ENCODE measurements at places on chromosomes 3 and 15.

DNA sequence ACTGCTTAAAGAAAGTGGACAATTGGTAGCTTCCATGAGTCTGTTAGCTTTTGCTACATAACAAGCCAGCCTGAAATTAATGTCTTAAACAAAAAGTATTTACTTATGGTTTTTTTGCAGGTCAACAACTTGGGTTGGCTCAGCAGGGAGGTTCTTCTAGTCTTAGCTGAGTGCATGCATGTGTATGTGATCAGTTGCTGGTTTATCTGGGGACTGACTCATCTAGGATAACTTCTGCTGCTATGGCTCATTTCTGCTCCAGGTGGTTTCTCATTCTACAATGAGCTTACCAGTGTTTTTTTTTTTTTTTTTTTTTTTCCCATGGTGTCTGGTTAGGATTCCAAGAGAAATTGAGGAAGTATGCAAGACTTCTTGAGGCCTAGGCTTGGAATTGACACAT is 244.7 kb downstream of the NSUN3 start:
- DNase-seq = no peak

DNA sequence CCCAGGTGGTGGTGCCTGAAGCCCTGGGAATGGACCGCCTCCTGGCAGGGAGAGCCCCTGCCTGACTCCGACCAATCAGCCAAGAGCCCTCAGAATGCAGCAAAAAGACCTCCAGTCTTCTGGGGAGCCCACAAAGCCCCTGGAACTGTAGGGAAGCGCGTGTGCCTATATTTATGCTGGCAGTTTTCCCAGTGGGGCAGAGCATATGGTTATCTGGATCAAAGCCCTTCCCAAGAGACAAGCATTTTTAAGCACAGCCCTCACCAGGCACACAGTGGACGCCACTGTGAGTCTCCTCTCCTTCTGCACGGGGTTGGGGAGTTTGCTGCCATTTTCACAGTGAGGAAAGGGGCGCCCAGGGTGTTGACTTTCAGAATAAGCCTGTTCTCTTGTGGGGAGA is 80.9 kb upstream of the RPL32 start:
- DNase-seq = no peak

DNA sequence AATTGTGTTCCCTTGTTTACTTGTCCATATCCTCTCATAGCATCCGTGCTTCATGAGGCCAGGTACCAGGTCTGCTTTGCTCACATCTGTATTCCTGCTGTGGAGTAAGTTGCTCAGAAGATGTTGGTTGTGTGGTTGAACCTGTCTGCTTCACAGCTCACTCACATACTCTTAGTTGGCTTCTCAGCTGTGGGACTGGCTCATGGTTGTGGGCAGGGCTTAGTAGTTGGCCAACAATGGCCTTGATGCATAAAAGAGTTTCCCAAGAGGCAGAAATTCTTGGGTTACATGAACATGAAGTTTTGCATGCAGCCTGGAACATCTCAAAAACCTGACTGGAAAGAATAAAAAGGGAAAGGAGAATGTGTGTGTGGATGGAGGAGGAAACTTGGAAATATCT is 17.0 kb downstream of the CELF6 start:
- no peak for DNase-seq

GRCh38 chr15:76253691-76254473 is 57.4 kb downstream of the ETFA start:
- no peak for DNase-seq

- DNase-seq = no peak
These were observed 185.5 kb upstream of the ANKRD28 start for GRCh38 chr3:15983232-15983631.

GRCh38 chr15:54829821-54830220 is 366.9 kb downstream of the RSL24D1 start:
- no peak for DNase-seq

DNA sequence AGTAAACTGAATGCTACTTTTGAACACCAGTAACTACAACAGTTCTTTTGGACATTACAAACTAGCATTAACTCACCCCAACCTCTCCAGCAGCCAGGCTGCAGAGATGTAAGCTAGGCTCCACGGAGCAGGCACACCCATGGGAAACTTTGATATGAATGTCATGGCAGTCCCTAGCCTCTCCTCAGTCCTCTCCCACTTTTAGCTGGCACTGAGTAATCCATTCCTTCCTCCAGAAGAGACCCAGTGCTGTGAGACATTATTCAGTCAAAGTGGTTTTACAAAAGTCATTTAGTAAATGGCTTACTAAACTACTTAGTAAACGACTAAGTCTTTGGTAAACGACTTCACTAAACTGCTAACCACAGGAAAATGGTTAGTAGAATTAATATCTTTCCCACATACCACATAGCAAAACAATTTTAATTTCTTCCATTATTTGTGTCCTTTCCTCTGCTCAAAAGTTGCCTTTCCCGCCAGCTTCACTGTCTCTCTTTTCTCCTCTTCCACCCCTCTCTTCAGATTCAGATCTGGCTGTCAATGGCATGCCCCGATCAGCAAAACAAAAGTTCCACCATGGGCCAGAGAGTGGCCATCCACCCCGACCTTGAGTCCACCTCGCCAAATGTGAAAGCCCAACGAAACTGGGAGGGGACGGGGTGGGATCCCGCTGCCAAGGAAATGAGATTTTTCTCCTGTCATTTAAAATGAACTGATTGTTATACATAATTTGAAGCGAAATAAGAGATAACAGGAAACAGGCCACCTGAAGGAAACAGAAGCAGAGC is 67.5 kb upstream of the TJP1 start:
- DNase-seq = no peak

DNA sequence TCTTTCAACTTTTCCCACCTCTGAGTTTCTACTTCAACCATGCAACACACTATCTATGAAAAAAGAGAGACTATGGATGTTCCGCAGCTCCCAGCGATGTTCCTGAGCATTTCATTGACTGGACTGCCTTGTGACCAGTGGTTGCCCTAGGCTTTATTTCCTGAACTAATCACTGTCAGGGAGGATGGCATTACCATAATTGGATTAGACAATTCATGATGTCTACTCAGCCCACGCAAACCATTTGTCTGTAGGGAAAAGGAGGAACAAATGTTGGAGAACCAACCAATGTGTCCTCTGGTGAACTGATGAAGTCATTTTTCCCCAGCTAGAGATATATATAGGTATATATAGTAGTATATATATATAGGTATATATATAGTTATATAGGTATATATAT is 229.3 kb upstream of the MCTP2 start:
- no peak for DNase-seq

DNA sequence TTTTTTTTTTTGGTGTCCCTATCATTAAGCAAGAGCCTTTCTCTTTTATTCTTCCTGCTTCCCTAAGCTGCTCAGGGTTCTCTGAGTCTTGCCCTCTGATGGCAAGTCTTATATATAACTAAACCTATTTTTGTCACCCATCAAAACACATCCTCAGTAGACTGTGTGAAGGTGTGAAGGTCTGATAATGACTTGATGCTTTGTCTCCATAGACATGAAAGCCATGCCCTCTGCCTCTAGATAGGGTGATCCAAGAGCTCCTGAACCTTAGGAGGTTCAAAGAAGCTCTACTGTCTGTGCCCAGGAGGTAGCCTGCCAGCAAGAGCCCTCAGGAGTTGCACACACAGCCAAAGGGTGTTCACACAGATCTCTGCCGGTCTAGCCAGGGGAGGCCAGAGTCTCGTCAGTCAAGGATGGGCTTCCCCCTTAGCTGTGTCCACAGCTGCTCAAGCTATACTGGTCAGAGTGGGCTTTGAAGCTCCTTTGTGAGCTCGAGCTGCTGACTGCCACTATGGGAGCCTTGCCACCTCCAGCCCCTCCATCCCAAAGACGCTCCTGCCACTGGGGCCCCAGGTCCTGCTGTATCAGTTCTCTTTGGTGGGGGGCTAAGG is 13.1 kb upstream of the SNX22 start:
- no peak for DNase-seq

DNA sequence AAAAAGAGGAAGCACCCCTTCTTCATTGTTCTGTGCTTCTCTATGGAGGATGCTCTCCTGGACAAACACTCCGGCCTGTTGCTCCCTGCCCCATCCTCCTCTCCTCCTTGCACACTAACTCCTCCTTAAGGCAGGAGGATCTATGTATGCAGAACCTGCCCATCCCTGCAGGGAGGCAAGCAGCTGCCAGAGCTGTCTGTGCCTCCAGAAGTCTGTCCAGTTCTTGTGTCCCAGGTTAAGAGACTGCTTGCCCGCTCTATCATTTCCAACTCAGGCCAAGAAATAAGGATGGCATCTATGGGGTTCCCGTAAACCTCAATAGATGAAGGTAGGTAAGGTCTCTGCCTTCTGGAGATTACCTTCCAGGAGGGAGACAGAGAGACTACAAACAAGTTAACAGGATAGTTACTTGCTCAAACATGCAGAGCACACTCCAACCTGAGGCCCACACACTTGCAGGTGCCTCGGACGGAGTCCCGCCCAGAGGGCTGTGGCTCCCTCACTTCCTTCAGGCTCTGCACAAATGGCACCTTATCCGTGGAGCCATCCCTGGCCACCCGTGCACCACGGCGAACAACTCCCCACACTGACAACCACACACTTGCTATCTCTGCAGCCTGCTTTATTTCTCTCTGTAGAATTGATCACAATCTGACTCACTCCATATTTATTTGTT is 6.9 kb downstream of the XXYLT1 start:
- no peak for DNase-seq

Measured in stimulated activated CD4-positive, alpha-beta T cell treated with anti-CD3 and anti-CD28 coated beads, Interleukin-2, amount 100 ng/mL, for 24 hours (primary cell).